ENCODE measurements at places on chromosomes 3 and 15. TPM values are rescaled to one million over a fixed set of nuclear protein-coding genes. Genes with fewer than 3 reads are reported as not detected.

Gene GHRL
- polyA plus RNA-seq: 0.51 TPM

Gene ACKR2
- polyA plus RNA-seq: 0.28 TPM

GRCh38 chr3:37725842-37726241 lies 135.8 kb upstream of the CTDSPL start:
- DNase-seq: no peak

GRCh38 chr3:122680475-122681283 lies at the start of gene PARP14:
Gene PARP14 (plus strand): TSS chr3:122680839. CDS start chr3:122680884, 45 bp downstream.
- DNase-seq: peak; percentile 93

GRCh38 chr3:36820083-36820482 lies 55.7 kb upstream of the DCLK3 start:
- no peak for DNase-seq

DNA sequence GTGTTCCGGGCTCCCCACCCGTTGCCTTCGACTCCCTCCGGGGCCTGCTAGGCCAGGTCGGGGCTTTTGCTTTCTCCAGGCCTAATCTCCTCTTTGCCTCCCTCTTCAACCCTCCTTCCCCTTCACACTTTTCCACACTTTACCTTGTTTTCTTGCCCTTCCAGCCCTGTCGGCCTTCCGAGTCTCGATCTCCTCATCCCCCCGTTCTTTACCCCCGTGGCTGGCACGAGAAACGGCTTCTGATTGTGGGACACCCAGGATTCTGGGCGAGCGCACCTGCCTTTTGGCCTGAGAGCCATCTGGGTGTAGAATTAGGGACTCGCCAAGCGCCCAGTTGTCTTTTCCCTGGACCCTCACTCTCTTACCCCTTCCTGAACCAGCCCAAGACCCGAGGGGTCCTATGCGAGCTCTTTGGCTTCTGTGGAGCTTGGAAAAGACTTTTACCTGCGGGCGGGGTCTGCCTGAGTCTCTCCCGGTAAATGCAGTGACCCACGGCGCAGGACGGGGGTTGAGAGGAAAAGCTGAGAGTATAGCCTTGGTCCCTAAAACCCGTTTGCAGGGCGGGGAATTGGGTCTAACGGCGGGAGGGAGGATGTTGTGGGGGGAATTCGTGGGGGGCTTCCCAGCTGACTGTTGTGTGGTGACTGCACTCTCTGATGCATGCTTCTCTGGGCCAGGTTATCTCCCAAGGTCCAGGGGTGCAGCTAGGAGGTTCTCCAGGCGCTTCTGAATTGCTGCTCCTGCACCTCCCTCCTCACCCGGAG lies 5.5 kb upstream of the ONECUT1 start:
- DNase-seq: no peak

Gene RPL39L
- 9.1 TPM for polyA plus RNA-seq

- no peak for DNase-seq
Measured at GRCh38 chr3:115989684-115990421, 366.5 kb downstream of the GAP43 start.

Gene ARGFX
- not detected for polyA plus RNA-seq

DNA sequence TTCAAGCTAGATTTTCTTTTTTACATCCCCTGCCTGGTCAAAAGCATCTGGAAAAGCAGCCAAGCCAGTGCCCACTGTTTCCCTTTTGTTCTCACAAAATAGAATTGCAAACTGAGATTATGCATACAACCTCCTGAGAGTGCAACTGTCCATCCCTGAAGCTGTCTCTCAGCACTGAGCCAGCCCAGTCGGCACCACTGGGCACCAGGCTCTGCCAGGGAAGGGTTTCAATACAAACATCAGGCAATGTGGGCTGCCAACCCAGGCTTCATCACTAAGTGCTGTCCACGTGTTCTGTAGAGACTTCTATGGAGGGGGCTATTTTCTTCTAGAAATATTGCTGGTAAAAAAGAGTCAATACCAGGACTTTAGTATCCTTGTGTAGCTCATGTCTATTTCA lies 356.3 kb upstream of the TBL1XR1 start:
- DNase-seq: no peak

Gene SCAANT1
- 1.6 TPM for polyA plus RNA-seq

GRCh38 chr15:93088981-93089726 lies at the start of gene RGMA:
Gene RGMA (minus strand): TSS chr15:93089211. CDS start chr15:93088932, 279 bp downstream.
- peak; percentile 65 for DNase-seq

GRCh38 chr15:52224211-52224610 lies 33.0 kb upstream of the GNB5 start:
- no peak for DNase-seq

GRCh38 chr3:124701687-124702086 lies 28.6 kb upstream of the UMPS start:
- DNase-seq: peak; percentile 55

DNA sequence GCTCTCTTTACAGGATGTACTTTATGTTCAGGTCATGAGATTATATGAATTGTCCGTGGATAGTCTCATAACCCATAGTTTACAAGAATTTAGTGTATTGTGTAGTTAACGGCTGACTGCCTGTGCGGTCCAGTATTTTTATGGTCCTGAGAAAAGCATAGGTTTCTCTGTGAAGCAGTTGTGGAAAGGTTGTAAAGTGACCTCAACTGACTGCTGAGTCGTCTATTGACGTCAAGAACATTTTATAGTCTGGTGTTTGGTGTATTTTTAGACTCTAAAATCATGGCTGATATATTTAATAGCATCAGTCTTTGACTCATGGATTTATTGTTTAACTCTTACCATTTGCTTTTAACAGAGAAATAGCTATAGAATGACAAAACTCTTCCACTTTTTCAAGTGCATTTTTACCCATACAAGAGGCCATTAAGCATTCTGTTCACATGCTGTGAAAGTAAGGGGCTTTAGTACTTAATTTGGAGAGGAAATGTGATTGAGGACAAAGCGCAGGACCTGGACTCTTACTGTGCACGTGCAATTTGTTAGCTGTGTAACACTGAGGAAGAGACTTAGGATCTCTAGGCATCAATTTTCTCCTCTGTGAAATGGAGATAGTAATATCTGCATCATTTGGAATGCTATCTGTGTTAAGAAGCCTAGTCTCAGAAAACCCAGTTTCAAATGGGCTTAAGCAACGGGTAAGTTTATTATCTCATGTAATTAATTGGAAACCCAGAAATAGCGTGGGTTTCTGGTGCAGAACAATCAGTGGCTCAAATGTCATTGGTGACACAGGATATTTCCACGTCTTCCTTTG lies 240.8 kb downstream of the NFKBIZ start:
- DNase-seq: no peak

Gene PP2D1
- polyA plus RNA-seq: 0.53 TPM

DNA sequence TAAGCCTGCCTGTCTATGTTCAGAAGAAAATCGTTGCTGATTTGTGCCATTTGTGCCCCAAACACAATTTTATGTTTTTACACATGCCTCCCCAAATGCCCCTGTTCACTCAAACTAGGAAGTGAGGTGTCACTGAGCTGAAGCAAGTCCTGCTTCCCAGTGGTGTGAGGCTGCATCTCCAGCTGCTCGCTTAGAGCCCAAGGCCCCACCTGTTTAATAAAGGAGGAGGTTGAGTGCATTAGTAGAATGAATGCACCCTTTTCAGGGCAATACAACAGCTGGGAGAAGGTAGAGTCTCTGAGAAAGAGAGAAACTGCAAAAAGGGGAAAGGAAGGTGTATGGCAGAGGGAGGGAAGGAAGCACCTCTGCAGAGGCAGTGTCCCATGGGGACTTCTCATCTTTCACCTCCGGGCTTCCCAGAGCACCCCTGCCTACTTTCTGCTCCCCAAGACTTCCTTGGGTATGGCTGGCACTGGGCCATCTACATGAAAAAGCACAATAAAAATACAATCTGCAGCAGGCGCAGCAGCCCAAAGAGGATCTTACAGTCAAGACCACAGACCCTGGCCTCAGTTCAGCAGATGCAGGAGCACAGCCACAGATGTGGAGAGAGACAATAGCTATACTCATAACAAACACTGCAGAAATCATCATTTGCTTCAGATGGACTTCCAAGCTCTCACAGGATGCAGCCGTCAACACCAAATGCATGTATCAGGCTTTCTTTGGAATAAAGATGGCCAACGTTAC lies 165.9 kb downstream of the POLR2M start:
- DNase-seq: peak; percentile 55
